ENCODE measurements at places on chromosomes 11 and 22.

DNA sequence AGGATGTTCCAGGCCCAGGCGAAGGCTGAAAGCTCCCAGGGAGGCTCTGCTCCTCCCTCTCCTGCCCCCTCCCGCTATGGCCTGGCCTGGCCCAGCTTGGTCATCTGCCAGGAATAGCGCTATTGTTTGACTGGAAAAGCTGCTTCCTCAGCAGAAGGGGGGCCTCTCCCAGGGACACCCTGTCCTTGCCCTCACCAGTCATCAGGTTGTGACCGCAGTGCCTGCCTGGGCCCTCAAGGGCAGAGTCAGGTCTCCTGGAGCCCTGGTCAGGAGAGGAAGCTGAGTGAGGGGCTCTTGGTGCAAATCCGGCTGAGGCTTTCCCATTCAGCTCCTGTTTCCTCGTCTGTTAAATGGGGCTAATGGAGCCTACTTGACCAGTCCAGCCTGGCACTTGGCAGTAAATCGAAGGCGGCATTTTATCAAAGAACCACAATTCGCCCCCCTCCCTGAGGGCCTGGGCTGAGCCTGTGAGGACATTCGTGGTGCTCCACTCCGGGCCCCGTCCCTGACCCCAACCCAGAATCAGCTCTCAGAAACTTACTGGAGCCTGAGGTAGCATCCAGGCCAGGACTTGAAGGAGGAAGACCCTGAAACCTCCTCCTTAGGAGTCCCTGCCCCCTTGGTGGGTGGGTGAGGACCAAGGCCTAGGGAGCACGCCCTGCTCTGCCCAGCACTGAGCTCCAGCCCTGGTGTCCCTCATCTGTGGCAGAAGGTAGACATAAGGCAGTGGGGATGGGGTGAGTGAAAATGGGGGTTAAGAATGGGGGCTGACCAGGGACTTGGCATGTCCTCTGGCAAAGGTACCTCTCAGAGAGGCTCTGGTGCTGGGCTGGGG lies 2.0 kb upstream of the CASTOR1 start:
- DNase-seq: no peak

GRCh38 chr22:31919730-31920129 lies 24.6 kb upstream of the YWHAH start:
- no peak for DNase-seq

DNA sequence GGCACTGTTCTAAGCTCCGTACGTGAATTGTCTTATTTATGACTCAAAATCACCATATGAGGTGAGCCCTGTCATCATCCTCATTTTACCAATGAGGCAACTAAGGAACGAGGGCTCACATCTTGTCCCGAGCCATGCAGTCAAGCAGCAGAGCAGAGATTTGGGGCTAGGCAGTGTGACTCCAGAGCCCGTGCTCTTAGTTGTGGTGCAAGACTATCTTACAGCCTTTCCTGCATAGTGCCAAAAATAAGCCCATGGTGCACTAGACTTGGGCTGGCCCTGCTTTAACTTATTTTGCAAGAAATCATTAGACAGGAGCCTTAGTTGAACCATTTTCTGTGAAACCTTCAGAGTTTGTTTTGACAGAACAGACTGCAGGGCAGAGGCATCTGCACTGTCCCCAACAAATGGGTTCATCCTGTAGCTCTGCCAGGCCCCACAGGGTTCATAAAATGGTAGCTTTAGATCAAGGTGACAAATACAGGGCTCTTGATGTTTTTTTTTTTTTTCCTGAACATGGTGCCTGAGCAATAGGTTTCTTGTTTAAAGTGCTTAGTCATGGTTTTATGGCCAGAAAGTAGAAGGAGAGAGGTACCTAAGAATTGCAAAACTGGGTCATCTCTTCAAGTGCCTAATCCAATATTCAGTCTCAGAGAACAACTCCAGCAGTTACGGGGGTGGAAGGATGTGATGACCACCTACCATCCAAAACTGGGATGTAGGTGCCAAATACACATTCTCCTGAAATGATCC lies 56.6 kb downstream of the BMAL1 start:
- no peak for DNase-seq

DNA sequence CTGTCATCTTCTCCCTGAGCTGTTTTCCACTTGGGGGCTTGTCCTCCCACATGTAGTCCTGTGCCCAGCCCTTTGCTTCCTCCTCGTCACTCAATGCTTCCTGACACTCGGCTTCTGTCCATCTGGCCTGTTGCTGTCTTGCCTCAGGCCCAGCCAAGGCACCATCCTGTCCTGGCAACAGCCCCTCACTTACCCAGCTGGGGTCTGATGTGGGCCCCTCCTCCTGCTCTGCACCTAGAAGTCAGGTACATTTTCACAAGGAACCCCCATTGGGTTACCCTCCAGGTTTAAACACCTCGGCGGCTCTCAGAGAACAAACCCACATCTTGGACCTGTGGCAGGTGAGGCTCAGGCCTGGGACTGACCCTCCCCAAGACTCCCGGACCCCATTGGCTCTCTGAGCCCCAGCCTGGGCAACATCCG lies 784.8 kb downstream of the TBC1D22A start:
- DNase-seq: no peak

DNA sequence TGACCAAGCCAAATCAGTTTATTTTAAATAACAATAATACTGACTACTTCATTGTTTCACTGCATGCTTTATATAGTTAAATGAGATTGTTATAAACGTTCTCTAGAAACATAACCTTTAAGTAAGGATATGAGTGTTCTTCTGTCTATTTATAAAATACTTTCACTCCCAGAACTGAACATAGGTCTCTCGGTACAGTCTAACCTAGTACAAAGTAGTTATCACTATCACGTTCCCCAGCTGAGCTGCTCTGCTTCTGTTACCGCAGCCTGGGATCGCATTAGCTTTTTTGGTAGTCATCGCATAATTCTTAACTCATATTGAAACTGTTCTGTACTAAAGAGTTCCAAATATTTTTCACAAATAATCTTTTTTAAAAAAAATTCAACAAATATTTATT lies 143.6 kb downstream of the WNT11 start:
- DNase-seq: no peak

DNA sequence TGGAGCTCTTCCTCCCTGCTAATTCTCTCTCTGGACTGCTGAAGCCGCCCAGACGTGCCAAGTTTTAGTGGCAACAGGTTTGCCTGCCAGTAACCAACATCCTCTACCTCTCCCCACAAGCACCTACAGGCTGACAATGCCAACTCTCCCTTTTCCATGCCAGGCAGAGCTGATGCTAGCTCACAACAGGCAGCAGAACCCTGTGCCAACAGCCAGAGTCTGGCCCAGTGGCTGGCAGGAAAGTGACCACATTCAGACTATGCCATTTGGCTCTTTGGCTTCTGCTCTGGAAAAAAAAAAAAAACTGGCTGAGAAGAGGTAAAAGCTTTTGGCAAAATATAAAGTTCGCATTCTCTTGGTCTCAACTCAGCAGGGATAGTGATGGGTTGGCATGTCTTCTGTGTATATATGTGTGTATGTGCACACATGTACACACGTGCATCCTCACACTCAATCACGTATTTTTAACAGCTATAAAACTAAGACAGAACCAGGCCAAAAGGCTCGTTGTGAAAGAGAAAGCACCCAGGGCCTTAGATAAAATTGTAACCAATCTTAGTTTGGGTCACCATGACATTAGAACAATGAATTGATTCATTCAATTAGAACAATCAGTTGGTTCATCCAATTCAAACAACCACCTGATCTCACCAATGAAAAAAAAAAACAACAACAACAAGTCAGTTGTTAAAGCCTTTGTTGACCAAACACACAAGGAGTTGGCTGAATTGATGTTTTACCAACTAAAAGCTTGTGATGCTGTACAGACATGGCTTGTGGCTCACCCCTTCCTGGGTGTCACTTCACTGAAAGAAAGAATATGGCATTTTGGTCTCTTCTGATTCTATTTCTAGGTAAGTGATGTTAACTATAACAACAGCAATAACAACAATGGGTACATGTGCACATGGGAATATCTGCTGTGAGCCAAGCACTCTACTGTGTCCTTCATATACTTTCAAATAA lies 48.6 kb downstream of the TRIM29 start:
- no peak for DNase-seq

- DNase-seq: no peak
Observed at GRCh38 chr22:19879246-19879570, 24.5 kb upstream of the GNB1L start.
